ENCODE measurements at places on chromosomes 7 and 10.

DNA sequence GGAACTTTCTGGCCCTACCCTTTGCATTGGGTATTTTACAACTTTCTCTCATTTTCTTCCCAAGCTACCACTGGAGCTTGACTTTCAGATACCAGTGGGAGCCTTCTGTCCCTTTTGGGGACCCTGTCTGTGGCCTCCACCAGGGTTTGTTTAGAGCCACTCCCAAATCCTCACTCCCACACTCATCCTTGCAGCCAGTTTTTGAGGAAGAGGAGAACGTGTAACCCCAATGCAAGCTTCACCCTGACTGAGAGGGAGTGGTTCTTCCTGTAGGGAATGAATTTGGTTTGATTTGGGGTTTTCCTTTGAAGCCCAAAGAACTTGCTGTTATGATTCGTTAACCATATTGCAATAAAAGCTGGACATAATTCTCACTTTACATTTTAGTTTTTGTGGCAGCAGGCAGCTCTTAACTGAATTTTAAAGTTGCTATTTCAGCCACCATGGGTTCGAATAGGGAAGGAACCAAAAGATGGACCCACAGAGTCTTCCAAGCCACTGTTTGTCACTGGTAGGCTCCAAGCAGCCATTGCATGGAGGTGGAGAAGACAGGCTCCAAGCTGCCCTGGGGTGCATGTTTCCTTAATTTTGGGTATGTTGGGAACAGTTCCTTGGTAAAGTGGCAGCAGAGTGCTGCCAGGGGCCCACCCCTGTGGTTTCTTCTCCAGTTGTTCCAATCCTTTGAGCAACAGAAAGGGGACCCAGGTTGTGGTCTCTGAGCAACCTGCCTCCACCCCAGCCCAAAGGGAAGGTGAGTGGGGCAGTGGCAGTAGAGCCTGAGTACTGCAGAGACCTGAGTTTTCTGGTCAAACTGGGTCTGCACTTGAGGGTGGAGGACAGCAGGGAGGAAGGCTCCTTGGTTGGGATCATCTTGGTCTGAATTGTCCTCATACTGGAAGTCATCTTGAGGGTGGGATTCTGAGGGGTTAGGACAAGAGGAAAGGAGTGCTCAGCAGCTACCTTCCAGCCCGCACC, 5.1 kb downstream of the EVX1 start:
- no peak for DNase-seq

GRCh38 chr10:132412316-132413192, 15.6 kb downstream of the PWWP2B start:
- DNase-seq, result no peak

DNA sequence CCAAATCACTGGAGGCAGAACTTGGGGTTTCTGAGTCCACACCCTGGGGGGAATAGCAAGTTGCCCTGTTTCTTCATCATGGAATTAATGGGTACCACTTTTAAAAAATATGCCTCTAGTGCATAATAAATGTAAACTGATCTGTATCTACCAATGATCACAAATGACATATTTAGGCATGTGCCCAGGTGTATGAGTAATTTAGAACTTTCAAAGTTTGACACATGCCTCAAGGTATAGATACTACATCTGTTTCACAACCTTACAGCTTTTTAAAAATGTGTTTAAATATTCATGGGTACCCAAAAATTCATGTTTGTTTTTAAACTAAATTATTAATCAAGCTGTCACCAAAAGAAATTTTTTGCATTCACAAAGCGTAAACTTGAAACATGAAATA, 226.0 kb downstream of the KIAA1217 start:
- no peak for DNase-seq

GRCh38 chr7:49398746-49399145, 374.7 kb upstream of the VWC2 start:
- no peak for DNase-seq

GRCh38 chr10:123909426-123909825, 17.8 kb upstream of the CPXM2 start:
- no peak for DNase-seq

DNA sequence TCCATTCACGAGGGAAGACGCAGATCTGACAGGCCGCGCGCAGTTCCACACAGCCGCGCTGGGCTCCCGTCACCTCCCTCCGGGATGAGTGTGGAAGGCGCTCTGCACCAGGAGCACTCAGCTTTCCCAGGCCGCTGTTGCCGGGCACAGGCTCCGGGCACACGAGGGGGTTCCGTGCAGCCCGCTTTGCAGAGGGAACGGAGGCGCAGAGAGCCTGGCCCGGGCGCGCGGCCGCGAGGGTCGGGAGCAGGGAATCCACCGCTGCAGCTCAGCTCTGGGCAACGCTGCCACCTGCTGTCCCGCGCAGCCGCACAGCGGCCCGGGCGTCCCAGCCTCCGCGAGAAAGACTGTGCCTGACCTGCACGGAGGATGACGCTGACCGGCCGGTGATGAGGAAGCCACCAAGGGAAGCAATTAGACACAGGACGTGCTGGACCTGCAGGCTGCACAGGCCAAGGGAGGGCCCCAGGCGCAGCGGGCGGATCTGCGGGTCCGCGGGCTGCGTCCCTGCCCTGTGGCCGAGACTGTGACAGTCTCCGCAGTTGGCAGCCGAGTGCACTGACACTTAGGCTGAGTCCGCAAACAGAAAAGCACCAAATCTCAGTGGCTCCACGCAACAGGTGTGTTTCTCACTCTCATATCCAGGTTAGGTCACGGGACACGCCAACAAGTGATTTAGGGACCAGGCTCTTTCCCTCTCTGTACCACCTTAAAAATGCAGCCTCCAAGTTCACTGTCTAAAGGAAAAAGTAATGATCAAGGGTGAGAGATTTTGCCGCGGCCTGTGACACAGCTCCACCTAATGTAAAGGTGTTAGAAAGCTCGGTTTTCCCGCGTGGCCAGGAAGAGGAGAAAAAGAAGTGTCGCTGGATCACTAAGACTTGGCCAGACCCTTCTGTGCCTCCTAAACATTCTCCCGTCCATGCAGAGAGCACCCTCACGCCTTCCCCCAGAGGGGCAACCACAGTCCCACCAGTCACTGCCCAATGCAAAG, 94.5 kb downstream of the SEC61G start:
- DNase-seq, result no peak

DNA sequence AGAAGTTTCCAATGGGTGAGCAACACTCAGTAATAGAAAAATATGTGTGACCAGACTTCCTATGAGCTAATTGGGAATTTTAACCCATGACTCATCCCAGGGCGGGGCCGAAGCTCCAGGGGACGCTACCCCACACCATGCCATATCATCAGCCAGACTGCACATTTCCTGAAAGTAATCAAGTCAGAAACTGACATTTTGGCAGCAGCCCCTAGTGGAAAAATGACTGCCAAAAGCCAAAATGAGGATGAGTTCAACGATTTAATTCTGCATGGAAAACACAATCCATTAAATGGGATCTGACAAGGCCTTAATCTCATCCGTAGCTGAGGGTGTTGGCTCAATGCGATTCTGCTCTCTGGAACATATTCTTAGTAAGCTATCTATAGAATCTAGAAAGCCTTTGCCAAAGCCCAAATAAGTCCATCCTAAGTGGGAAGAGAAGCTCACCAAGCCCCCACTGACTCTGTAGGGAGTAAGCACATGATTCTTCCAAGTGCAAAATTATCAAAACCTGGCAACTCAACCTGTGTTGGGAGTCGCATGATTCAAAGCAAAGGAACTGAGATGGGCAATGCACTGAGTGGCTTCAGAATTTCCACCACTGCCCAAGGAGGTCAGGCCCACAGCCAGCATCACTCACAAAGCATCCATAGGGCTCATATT, 93.1 kb upstream of the PDE1C start:
- no peak for DNase-seq

GRCh38 chr10:71747551-71748523, 25.5 kb downstream of the VSIR start:
- DNase-seq, result no peak

DNA sequence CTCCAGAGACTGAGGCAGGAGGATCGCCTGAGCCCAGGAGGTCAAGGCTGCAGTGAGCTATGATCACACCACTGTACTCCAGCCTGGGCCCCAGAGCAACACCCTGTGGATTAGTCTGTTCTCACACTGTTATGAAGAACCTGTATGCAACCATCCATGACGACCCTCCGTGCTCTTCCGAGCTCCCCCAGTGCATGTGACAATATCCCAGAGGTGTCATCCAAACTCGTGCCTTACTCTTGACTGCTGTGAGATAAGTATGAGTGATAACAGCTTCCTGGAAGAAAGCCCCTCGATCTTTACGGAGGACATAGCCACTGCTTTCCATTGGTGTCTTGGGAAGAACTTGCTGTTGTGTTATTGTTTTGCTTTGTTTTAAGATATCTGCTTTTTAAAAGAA, 591.9 kb downstream of the GALNT17 start:
- no peak for DNase-seq

DNA sequence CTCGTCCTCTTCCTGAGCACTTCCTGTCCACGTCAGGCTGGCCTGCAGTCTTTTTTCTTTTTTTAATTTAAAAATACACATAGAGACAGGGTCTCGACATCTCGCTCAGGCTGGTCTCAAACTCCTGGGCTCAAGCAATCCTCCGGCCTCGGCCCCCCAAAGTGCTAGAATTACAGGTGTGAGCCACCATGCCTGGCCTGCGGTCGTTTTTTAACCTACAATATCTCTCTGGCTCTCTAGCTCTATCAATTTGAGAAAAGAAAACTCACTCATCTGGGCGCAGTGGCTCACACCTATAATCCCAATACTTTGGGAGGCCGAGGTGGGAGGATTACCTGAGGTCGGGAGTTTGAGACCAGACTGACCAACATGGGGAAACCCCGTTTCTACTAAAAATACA, 4.0 kb upstream of the OAT start:
- DNase-seq, result no peak

GRCh38 chr10:68087685-68088401, 12.8 kb upstream of the HERC4 start:
- DNase-seq, result no peak

DNA sequence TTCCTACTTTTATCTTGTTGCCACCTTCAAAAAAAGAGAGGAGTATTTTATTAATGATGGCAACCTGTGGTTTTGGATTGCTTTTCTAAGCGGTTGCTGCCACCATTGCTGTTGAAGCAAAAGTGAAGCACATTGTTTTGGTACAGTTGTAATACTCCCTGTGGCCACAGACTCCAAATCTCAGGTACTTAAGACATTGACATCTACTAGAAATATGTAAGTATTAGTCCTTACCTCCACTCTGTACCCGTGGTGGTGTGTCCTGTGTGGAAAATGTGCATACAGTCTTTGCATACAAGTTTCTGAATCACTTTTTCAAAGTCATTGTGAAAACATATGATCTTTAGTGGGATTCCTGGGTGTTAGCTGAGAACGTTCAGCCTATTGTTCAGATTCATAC, 85.7 kb downstream of the ANLN start:
- no peak for DNase-seq

- no peak for DNase-seq
Observed at GRCh38 chr10:82468453-82468852, 593.5 kb downstream of the NRG3 start.

DNA sequence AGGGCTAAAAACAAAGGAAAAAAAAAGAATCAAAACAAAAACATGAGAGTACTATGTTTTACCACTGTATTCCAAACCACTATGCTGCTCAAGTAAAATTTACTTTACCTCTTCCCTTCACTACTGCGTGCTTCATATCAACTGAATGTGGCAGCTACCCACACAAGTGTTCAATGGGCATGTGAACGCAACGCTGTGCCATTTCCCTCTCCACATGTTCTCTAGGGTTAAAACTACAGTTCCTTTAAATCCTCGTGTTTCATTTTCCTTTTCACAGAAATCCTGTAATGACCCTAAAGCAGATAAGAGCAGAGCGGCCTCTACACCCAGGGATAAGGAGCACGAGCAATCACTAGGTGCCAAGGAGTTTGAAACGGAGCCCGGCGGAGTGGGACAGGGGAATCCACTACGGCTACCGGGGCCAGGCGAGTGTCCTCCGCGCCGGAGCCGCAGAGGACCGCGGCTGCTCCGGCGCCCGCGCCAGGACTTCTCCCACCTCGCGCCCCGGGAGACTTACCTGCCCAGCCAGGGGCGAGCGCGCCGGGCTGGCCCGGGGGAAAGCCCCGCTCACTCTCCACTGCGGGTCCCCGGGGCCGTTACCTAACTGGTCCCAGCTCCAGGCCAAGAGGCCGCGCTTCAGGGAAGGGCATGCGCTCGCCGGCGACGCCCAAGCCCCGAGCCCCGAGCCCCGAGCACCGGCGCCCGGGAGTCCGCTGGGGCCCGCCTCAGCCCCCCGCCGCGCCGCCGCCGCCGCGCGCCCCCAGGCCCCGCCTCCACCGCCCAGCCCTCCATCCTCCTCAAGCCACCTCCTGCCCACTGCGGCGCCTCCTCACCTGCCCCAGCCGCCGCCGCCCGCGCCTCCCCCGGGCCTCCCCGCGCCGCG, 711 bp downstream of the NAMPT start:
- DNase-seq, result peak; percentile 30

GRCh38 chr10:62638062-62638477, 166.4 kb upstream of the ADO start:
- peak; percentile 31 for DNase-seq

DNA sequence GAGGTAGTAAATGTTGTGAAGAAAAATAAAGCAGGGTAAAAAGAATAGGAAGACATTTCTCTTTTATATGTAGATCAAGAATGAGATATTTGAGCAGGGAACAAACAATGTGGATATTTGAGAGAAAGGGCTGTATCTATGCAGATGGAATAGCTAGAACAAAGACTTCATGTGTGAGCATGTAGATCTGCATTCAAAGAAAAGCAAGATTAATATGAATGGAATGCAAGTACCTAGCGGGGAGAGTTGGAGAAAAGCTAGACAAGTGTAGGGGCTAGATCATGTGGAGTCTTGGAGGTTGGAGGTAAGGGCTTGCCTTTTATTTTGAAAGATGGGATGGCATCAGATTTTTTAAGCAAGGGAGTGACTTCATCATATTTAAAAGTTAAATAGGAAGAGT, 27.1 kb downstream of the SHOC2 start:
- no peak for DNase-seq

DNA sequence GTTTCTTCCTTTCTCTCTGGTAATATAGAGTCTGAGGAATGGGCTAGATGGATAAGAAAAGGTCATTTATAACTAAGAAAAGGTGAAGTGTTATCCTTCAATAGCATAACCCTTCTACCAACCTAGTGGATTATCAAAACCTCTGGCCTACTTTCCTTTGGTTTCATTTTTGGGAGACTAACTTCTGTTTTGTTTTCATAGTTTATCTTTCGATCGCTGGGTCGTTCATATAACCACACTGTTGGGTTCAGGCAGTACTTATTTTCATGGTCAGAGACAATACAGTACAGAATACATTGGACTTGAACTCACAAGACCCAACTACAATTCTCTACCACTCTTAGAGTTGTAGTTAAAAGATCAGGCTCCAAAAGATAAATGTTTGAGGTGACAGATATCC, 86.5 kb downstream of the UBE2H start:
- no peak for DNase-seq

GRCh38 chr7:30162133-30162532, 27.3 kb downstream of the MTURN start:
- no peak for DNase-seq

GRCh38 chr10:11603741-11604140, 7.7 kb downstream of the USP6NL start:
- DNase-seq, result no peak

- DNase-seq, result no peak
Observed at GRCh38 chr10:85888004-85888403, 478.6 kb downstream of the GRID1 start.

Data from CD4-positive, alpha-beta T cell treated with Interleukin-2 at 100 ng/mL for 4 hours (primary cell).